ENCODE measurements at places on chromosomes 7 and 10. TPM values are rescaled to one million over a fixed set of nuclear protein-coding genes. Genes with fewer than 3 reads are reported as not detected.

The TSPAN33 gene
- total RNA-seq: 6.5 TPM

The HOXA7 gene
- 1.1 TPM for total RNA-seq

The PMS2 gene
- 9.0 TPM for total RNA-seq

DNA sequence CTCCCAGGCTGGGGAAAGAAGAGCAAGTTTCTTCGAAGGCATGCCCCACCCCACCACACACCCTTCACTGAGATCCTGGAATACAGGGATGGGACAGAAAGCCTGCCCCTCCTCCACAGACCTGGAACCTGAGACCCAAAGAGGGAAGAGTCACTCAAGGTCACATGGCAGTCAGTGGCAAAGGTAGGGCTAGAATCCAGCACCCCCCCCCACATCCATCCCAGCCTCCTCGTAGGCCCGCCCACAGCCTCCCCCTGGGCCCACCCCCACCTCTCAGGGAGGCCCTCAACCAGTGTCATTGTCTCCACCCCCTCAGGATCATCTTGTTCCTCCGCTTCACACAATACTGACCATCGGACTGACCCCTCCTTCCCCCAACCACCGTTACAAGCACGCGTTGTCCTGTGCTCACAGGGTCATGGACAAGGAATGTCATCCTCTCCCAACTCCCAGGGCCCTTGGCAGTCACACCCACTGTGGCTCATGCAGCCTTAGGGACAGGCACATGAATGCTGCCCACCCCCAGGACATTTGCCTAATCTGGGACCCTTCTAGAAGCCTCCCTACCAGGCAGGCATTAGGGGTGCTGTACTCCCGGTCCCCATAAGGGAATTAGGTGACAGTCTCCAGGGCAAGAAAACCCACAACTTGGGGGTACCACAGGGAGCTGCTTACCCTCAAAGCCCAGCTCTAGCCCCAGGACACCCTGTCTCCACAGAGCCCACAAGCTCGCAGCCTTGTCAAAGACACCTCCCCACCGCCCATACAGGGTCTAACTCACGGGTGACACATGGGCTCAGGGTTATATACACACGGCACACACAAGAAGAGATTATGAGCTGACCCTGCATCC is 1.4 kb downstream of the KCNH2 start:
- peak overlapping the region; percentile 46 for H3K4me3 ChIP-seq
- peaks cover 22% of the 10 kb centered on the region for H3K4me1 ChIP-seq
- H3K36me3 ChIP-seq: no peaks in the 10 kb centered on the region

DNA sequence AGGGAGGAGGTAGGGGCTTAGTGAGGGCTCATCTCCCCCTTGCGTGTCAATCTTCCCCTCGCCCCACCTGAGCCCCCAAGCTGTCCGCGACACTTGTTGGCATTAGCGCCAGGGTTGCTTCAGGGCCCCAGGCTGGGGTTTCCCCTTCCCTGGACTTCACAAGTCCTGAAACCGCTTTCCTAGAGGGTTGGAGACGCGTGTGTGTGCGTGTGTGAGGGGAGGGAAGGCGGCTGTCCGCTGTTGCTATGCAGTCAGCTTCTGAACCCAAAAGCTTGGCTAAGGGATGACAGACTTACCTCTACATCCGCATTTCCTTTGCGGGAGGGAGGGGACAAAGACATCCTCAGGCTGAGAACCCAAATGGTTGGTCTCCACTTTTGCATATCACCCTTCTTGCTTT is 803 bp downstream of the GOLGA7B start:
- H3K4me3 ChIP-seq: no peak overlapping the region
- no peaks in the 10 kb centered on the region for H3K36me3 ChIP-seq
- no peak for DNase-seq
- H3K27ac ChIP-seq: no peak overlapping the region

- H3K27me3 ChIP-seq: no peaks in the 10 kb centered on the region
- H3K36me3 ChIP-seq: no peaks in the 10 kb centered on the region
- no peak within 1 kb of the TSS for H3K27ac ChIP-seq
Measured at GRCh38 chr7:101362334-101363195, at the start of gene COL26A1. COL26A1 (plus strand) TSS chr7:101362875; CDS start chr7:101363033, 158 bp downstream.

DNA sequence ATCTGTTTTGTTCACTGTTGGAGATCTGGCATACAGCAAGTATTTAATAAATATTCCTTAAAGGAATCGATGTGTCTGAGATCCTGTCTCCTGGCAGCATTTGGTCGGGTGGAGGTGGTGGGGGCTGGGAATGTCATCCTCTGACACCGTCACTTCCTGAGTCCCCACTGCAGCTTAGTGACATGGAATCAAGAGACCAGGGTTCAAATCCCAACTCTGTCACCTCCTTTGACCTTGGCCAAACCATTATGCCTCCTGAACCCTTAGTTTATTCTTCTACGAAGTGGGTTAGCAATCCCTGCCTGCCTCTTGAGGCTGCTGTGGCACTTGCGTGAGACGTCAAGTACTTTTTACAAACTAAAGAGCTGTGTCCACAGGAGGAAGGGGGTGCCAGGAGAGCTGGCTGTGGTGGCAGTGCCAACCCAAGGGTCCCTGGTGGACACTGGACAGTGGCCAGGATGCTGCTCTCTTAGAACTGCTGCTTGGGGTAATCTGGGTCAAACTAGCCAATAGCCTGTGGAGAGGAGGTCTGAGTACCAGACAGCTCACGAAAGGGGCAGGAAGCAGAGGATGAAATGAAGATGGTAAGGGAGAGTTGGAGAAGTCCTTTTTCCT is 8.0 kb upstream of the ZMIZ1 start:
- no peak overlapping the region for H3K4me3 ChIP-seq
- no peaks in the 10 kb centered on the region for H3K27me3 ChIP-seq
- H3K36me3 ChIP-seq: no peaks in the 10 kb centered on the region
- no peak for DNase-seq
- H3K4me1 ChIP-seq: no peaks in the 10 kb centered on the region

DNA sequence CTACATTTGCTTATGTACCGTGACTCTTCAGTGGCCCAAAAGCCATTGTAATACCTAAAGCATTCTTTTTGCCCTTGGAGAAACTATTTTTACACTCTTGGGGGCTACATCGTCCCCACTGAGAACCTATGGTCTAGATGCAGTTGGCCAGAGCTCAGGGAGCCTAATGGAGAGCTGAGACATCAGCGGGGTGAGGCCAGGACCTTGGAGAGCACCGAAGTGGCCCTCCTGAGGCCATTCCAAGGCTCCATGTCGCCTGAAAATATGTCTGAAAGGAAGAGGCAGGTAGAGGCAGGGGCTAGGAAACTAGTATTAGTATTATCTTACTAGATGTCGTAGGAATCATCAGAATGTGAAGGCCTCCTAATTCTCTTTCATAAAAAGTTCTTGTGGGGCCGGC is 4.9 kb downstream of the PKD2L1 start:
- no peak overlapping the region for H3K4me3 ChIP-seq
- H3K27me3 ChIP-seq: no peaks in the 10 kb centered on the region

DNA sequence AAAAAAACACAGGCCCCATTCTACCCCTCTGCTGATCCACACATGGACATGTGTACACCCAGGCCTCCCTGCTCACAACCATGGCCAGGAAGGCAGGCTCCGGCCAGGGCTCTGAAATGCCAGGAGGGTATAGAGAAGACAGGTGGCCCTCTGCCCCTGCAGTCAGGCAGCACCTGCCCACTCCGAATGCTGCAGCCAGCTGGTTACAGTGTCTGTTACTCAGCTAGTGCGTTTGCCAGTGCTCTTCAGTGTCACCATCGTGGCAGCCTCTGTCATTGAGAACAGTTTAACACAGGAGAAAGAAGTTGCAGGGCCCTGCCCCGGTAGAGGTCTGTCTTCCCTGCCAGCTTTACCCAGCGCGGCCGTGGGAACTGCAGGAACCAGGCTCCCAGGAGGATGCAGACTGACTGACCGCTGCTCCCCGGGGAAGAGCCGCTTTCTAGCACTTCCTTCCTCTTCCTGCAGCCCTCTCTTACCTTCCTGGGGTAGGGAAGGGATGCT is 128.8 kb upstream of the FAM20C start:
- H3K36me3 ChIP-seq: no peaks in the 10 kb centered on the region
- H3K4me3 ChIP-seq: no peak overlapping the region
- H3K4me1 ChIP-seq: no peaks in the 10 kb centered on the region
- DNase-seq: no peak
- no peaks in the 10 kb centered on the region for H3K27me3 ChIP-seq

All from ovary (tissue), 10 donors.